ENCODE measurements at places on chromosomes 11 and 22.

GRCh38 chr11:71283971-71284441 lies 31.6 kb upstream of the SHANK2 start:
- no peak for DNase-seq

GRCh38 chr11:83172551-83172950 lies 15.6 kb downstream of the PCF11 start:
- DNase-seq: no peak

DNA sequence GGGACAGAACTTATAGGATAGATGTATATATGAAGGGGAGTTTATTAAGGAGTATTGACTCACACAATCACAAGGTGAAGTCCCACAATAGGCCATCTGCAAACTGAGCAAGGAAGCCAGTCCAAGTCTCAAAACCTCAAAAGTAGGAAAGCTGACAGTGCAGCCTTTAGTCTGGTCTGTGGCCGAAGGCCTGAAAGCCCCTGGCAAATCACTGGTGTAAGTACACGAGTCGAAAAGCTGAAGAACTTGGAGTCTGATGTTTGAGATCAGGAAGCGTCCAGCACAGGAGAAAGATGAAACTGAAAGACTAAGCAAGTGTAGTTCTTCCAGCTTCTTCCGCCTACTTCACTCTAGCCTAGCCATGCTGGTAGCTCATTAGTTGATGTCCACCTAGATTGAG lies 799.6 kb upstream of the ARHGAP42 start:
- DNase-seq: no peak

- no peak for DNase-seq
Observed at GRCh38 chr11:69922596-69923111, 103.4 kb upstream of the FGF3 start.

DNA sequence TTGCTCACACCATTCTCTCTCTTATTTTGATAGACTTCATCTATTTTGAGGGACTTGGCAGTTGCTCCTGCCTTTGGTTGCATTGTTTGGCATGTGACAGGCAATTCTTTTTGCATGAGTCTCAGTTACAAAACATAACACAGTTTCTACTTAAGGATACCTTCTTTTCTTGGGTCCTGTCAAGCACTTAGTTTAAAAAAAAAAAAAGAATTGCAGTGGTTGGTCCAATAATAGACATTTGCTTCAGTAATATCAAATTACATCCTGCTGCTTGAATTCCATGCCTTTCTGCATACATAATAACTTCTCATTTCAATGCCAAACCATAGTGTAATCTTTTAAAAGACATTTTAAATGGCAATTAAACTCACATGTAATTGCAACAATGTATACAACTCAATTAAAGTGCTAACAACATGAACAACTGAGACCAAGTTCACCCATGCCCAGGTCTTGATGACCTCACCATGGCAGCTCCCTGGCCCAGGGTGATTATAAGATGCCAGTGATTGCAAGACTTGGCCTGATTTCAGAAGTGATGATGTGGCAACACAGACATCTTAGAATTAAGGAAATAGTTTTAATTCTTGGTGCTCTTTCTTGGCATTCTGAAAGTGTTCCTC lies 32.2 kb upstream of the PLET1 start:
- DNase-seq: no peak

GRCh38 chr11:11084337-11084736 lies 226.5 kb upstream of the ZBED5 start:
- DNase-seq: no peak

GRCh38 chr11:1483445-1483961 lies 3.1 kb downstream of the MOB2 start:
- no peak for DNase-seq

DNA sequence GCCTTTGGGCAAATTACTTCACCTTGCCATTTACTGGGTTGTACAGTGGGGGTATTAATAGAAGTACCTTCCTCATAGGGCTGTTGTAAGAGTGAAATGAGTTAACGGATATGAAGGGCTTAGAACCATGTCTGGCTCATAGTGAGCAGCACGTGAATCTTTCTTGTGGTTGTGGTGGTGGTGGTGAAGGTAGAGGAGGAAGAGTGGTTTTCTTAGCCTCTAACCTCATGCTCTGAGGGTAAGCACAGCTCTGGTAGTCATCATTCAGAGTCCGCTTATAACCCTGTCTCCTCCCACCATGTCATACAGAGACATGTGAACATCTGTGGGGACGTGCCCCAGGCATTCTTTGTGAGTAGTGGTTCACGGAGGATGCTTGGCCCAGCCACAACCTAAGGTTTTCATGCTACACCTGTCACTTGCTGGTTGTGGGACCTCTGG lies 43.6 kb downstream of the TEAD1 start:
- DNase-seq: no peak

DNA sequence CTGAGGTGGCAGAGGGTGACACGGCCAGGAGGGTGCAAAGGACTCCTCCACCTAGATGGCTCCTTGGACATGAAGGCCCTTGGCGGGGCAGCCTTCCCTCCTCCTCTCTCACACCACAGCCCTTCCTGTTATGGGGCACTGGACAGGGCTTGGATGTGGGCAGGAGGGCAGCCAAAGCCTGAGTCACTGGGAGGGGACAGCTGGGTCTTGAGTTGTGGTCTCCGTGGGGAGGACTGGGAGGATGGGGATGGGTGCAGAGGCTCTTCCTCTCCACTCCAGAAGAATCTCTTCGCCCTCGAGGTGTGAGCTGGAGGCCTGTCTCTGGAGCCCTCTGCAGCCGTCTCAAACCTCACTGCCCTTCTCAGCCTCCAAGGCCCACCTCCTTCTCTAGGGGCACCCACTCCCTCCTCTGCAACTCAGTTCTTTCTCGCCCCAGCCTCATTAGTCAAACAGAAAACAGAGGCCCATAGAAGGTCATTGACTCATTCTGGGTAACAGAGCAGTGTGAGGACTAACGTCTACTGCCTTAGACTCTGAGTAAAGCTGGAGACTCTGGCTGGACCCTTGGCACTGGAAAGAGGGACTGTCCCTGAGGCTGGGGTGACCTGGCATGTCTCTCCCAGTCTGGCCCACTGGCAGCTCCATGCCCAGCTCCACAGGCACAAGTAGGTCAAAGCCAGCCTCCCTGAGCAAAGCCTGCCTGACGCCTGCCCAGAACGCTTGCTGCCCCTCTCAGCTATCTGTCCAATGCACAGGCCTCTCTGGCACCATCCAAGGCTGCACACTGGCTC lies 47.5 kb upstream of the CDON start:
- DNase-seq: no peak

DNA sequence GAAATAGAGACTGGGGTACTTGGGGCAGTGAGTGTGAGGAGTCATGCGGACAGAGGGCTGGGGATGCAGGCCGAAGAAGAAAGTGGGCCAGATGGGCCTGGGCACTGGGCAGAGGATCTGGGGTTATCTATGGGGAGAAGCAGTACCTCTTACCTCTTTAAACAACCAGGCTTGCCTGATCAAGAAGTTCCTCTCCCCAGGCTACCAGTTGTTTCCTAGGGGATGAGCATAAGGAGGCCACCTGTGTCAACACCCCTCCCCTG lies 98.4 kb upstream of the PITPNB start:
- DNase-seq: no peak

DNA sequence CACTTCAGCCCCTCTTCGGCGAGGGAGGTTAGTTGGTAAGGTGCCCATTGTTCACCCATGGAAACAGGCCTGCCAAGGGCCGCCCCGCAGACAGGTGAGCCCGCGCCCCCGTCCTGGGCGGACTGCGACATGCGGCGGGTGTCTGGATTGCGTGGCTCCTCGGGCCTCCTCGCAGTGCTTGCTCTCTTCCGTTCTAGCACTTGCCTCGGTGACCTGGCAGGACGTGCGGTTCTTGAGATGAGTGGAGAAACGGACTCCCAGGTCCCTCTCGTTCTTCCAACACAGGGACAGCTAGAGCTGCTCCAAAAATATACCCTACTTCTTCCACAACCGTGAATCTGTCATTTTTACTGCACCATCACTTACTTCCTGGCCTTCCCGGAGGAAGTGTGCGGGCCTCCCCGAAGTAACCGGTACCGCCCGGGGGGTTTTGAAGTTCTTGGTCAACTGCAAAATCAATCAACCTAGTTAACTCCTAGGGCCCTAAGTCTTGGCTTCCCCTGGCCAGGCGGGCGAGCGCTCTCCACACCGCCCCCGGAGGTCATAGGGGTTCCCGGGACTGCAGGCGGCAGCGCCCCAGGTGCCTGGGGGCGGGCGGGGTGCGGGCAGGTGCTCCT lies 745 bp upstream of the ZBTB44 start:
- DNase-seq: peak; percentile 33

- no peak for DNase-seq
Observed at GRCh38 chr11:94201004-94201465, 72.4 kb downstream of the PANX1 start.

Data from Kasumi-1 (cell line).